ENCODE measurements at places on chromosomes 13 and 19.

DNA sequence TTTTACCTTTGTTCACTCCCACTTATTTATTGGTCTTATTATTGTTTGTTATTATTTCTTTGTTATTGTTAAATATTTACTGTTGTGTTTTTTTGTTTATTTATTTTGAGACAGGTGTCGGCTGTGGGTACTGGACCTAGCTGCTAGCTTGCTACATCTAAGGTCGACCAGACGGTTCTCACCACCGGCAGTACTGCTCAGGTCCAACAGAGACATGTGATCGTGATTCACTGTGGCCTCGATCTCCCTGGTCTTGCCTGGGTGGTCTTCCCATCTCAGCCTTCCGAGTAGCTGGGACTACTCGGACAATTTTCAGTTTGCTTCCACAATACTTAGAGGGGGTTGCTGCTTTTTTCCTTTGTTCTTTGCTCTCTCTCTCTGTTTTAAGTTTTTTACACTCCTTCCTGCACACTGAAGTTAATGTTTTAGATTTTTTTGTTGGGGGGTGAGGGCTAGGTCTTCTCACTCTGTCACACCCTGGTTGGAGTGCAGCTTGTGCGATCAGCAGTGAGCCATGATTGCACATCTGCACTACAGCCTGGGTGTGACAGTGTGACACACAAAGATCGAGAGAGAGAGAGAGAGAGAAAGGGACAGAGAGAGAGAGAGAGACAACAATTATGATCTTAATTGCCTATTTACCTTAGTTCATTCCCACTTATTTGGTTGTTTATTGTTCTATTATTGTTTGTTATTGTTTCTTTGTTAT, 1432.4 kb downstream of the UQCRFS1 start:
- DNase-seq, result no peak

- DNase-seq, result no peak
Observed at GRCh38 chr19:16627193-16627927, 644 bp downstream of the MED26 start.

GRCh38 chr13:65865206-65865605, 1364.9 kb downstream of the PCDH9 start:
- no peak for DNase-seq

DNA sequence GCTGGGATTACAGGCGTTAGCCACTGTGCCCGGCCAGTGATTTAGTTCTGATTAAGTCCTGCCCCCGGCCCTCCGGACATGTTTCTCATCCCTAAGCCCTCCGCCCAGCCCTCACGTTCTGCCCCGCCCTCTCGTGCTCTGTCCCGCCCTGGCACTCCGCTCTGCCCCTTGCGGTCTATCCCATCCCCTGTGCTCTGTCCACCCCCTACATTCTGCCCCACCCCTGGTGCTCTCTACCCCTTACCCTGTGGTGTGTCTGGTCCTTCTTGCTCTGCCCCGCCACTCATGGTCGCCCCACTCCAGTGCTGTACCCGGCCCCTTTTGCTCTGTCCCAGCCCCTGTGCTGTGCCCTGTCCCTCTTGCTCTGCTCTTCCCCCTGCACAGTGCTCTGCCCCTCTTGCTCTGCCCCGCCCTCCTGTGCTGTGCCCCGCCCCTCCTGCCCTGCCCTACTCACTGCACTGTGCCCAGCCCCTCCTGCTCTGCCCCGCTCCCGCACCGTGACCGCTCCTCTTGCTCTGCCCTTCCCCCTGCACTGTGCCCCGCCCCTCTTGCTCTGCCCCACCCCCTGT, 3.0 kb downstream of the GTPBP3 start:
- no peak for DNase-seq

GRCh38 chr13:45339867-45340266, 1.1 kb downstream of the TPT1 start:
- DNase-seq, result no peak

- DNase-seq, result peak; percentile 6
Observed at GRCh38 chr19:18961767-18962620, 21.0 kb upstream of the HOMER3 start.

DNA sequence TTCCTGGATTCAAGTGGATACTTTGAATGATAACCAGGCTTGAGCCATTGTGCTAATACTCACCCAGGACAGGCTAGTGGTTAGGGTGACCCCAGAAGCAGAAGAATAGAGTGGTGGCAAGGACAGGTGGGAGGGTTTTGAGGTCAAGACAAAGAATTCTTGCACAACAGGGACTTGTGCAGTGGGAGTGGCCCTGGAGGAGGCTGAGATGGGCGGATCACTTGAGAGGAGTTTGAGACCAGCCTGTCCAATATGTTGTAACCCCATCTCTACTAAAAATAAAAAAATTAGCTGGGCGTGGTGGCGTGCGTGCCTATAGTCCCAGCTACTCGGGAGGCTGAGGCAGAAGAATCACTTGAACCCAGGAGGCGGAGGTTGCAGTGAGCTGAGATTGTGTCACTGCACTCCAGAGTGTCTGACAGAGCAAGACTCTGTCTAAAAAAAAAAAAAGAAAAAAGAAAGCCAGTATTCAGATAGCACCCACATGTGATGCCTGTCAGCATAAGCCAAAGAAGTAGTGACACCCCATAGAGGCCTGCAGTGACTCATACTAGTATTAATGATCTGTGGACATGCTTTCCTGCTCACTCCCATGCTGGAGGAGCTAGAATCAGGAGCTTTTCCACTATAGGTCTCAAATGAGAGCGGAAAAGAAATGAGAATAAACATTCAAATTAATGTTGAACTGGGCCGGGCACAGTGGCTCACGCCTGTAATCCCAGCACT, 78.7 kb downstream of the RNF17 start:
- no peak for DNase-seq

Measured in CD4-positive, alpha-beta T cell treated with Interleukin-12 subunit alpha and Interleukin-12 subunit beta, for 1 hour (primary cell).